Stimulated activated CD4-positive, alpha-beta T cell treated with anti-CD3 and anti-CD28 coated beads, Interleukin-2, amount 100 ng/mL, for 4 hours (primary cell): ENCODE measurements at places on chromosomes 13 and 19.

GRCh38 chr13:34201050-34201913 is 383.3 kb downstream of the RFC3 start:
- no peak for DNase-seq

GRCh38 chr19:47865166-47865565 is 6.1 kb downstream of the TPRX2 start:
- no peak for DNase-seq

- no peak for DNase-seq
These were observed 133.6 kb downstream of the COL4A1 start for GRCh38 chr13:110173247-110173818.

GRCh38 chr13:73687087-73687486 is 447.1 kb downstream of the KLF12 start:
- no peak for DNase-seq

- DNase-seq, result no peak
These were observed 400.0 kb upstream of the TSHZ3 start for GRCh38 chr19:31749231-31749630.

- DNase-seq, result no peak
These were observed 56.3 kb upstream of the DIAPH3 start for GRCh38 chr13:60220072-60220471.

GRCh38 chr13:78298657-78299056 is 304.7 kb downstream of the POU4F1 start:
- DNase-seq, result no peak

DNA sequence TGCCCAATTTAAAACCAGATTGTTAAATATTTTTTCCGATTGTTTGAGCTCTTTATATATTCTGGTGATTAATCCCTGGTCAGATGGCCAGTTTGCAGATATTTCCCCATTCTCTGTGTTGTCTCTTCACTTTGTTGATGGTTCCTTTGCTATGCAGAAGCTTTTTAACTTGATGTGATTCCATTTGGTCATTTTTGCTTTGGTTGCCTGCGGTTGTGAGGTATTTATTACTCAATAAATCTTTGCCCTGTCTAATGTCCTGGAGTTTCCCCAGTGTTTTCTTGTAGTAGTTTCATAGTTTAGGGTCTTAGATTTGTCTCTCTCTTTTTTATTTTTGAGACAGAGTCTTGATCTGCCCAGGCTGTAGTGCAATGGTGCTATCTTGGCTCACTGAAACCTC is 23.8 kb upstream of the LMO7 start:
- DNase-seq, result no peak

DNA sequence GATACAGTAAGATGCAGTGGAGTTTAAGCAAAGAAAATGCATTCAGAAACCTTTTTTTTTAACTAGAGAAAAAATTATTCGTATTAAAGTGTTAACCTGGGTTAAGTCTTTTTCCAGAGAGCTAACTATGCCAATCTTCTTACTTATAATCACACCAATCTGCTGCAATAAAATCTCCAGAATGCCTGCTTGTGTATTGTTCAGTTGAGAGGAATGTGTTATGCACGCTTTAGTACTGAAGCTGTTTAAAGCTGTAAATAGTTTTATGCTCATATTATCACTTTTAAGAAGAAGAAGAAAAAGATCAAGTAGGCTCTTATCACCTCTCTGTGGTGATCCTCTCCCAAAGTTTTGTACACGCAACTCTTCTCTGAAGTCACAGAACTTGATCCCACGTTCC is 528.7 kb downstream of the RFC3 start:
- DNase-seq, result no peak

GRCh38 chr13:37143911-37144310 is 38.4 kb upstream of the CSNK1A1L start:
- DNase-seq, result no peak

DNA sequence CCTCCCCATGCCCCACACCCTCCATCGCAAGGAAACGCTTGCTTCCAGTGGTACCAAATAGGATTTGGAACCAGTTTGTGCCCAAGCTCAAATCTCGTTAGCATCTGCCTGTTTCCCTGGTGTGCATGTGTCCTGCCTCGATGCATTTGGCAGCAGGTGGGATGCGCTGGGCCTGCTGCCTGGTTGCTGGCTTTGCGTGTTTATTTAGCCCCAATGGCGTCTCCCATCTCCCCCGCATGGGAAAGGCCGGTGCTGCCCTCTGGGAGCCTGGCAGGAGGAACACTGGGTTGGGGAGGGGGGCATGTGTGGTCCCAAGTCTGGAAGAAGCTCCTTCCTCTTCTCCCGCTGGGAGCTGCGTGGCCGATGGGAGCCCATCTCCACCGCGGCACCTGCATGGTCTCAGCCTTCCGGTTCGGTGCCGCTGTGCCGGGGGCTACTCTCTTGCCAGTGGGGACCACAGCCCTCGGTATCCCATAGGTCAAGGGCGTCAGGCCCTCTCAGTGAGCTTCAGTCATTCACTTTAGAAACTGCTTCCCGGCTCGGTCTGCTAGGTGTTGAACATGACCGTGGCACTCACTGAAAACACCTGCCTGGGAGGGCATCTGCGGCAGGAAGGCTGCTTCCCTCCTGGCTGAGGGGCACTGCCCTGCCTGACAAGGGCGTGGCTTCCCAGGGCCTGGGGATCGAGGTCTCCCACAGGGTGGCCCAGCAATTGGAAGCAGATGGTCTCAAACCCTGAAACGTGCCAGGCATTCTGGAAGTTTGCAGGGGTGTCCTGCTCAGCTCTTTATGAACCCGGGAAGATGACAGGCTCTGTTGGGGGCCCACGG is 11.8 kb upstream of the F7 start:
- no peak for DNase-seq

- no peak for DNase-seq
These were observed 28.6 kb downstream of the F2RL3 start for GRCh38 chr19:16917401-16917800.

- no peak for DNase-seq
These were observed 13.5 kb downstream of the C2CD4C start for GRCh38 chr19:395467-395866.

DNA sequence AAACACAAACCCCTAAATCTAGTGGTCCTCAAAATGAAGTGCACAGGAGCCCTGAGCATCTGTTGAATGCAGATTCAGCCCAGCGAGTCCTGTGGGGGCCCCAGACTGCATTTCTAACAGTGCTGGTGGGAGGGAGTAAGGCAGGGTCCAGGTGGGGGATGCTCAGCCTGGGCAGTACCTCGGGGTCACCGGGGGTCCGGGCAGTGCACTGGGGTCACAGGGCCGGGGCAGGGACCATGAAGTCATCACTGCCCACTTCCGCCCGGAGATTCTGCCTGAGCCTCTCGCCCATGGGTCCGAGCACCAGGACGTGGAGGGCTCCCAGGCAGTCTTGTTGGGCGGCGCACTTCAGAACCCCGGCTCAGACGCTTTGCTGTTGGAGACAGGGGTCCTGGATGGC is 838 bp upstream of the ATP4B start:
- DNase-seq, result no peak

DNA sequence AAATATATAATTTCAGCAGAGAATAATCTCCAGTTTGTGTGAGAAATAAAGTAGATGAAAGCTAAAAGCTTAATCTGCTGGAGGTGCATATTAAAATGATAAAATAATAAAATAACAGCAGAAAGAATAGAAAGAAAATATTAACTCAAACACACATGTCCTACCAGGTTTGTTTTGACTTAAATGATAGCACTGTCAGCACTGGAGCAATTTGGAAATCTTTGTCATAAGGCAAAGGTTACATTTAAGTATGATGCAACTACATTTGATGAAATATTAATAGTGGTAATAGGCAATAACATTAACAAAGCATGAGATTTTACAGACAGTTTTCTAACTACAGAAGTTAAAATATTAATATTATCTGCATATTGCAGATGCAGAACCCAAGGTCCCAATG is 2380.1 kb downstream of the PCDH9 start:
- DNase-seq, result no peak

GRCh38 chr13:44414716-44415115 is 41.1 kb downstream of the SERP2 start:
- no peak for DNase-seq
